ENCODE measurements at places on chromosomes 4 and X.

DNA sequence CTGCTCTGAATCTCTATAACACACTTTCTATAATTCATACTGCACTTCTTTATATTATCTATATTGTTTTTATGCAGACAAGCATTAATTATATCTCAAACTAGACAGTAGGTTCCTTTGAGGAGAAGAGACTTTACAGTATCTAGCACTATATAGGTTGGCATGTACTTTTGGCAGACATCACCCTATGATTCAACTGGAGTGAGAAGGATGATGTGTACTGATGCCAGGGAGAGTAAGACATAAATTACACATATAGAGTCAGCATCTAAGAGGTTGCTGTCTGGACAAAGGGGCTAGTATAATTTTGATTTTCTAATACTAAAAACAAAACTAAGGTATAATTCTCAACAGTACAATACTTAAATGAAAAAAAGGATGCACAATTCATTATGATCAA is 5.1 kb upstream of the RBM41 start:
- no peak for DNase-seq

DNA sequence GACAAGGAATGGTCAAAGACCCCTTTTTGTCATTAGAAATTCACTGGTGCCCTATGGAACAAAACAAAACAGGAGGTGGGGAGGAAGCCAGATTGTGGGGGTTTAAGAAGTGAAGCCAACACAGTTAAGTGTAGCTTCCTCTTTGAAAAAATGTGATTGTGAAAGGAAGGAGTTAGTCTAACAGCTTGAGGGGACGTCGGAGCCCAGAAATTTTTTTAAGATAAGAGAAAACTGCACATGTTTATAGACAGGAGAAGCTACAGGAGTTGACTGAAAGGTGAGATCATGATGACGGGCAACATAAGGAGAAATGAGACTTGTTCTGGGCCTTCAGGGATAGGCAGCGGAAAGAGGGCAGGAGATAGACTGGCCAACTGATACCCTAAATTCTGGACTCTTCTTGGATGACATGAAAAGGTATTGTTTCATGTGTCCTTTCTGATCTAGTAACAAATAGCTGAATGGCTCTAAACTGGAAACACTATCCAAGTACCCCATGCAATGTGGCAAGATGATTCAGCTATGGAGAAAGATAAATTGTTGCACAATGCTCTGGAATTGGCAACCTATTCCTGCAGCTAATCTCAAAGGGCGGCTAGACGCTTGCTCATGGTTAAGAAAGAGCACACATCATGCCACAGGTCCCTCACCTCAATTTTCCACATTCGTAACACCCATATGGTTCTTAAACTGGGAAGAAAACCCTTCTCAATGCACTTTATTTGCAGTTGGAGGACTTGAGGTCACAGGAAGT is 3.7 kb upstream of the HDAC8 start:
- no peak for DNase-seq

- DNase-seq = peak; percentile 46
These were observed 486 bp downstream of the CLCN3 start for GRCh38 chr4:169620880-169621248.

GRCh38 chrX:115023139-115023538 is 5.7 kb upstream of the IL13RA2 start:
- no peak for DNase-seq

DNA sequence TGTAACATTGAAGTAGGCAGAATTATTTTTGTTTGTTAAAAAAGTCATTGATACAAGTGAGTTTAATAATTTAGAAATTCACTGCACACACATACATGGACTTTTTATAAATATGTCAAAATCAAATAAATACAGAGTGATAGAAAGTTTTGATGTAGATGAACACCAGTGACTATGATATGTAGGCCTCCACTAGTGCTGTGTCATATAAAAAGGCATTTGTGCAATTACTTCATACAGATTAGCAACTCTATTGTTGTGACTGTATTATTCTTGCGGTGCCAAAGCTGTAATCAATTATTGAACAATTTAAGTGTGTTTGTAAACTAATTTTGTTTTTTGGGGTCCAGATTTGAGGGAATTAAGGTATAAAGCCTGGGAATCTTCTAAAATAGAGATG is 366.2 kb upstream of the PITX2 start:
- no peak for DNase-seq

- no peak for DNase-seq
These were observed 1.9 kb downstream of the TRIM75 start for GRCh38 chr4:165055601-165056000.

GRCh38 chr4:88054901-88055300 is 47.5 kb downstream of the PKD2 start:
- DNase-seq = no peak

- DNase-seq = peak; percentile 69
These were observed 49.2 kb upstream of the PRSS48 start for GRCh38 chr4:151227731-151228130.

DNA sequence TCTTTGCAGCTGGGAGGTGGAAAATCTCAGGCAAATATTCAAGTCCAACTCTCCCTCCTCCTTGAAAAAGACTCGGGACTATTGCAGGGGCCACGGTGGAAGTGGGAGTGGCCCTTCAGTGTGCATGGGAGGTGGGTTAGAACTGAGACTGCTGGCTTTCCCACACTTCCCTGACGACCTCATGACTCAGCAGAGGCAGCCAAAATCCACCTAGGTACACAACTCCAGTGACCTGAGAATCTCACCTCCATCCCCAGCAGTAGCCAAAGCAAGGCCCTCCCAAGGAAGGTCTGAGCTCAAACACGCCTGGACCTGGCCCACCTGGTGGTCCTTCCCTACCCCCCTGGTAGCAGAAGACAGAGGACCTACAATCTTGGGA is 6.2 kb upstream of the UGT2B17 start:
- no peak for DNase-seq

GRCh38 chr4:77501240-77501639 is 104.4 kb upstream of the CXCL13 start:
- DNase-seq = no peak

DNA sequence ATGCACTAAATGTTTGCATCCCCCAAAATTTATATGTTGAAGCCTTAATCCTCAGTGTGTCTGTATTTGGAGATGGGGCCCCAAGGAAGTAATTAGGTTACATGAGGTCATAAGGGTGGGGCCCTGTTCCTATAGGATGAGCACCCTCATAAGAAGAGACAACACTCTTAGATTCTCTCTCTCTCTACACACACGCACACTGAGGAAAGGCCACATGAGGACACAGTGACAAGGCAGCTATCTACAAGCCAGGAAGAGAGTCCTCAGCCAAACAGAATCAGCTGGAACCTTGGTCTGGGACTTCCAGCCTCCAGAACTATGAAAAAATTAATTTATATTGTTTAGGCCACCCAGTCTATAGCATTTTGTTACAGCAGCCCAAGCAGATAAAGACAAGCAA is 69.3 kb upstream of the NOCT start:
- no peak for DNase-seq

GRCh38 chr4:152534541-152535359 is 1.1 kb downstream of the FBXW7 start:
- DNase-seq = peak; percentile 35

DNA sequence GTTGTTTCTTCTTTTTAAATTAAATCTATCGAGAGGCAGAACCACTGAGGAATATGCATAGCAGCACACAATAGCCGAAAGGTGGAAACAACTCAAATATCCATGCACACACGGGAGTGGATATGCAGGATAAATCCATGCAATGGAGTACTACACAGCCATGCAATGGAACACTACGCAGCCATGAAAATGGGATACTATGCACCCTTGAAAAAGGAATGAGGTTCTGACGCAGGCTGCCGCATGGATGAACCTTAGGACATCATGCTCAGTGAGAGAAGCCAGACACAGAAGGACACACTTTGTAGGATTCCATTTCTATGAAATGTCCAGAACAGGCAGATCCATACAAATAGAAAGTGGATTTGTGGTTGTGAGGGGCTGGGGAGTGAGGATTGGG is 18.4 kb upstream of the P2RY8 start:
- DNase-seq = no peak

GRCh38 chr4:104966349-104967033 is 180.2 kb upstream of the TET2 start:
- peak; percentile 30 for DNase-seq

DNA sequence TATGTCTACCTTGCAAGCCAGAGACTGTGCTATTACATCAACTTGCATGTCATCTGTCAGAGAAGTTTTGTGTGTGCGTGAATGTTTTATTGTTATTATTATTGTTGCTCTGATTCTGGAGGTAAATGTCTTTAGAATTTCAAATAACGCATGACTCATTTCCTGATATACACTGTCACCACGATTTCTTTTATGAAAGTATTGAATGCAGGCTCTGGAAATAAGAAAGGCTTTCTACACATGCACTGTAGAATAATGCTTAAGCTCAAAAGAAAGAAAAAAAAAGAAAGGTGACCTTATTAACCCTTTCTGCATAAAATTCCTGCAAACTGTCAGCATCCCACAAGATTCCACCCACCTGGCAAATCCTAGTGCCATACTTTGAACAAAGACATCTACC is 632.9 kb downstream of the ZNF674 start:
- no peak for DNase-seq

DNA sequence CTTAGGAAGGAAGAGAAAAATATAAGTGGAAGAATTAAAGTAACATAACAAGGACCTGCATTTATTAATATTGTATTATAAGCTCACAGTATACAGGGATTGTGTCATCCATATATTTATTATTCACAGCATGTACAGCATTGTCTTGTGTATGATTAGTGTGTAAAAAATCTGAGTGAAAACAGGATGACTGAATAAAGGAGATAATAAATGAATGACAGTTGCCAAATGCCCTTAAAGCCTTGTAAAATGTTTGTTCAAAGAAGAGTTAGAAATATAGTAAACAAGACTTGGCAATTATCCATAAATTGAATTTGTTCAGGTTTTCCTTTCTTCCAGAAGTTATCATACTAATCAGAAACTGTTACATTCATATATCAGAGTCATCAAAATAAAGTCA is 172.7 kb downstream of the BTC start:
- DNase-seq = no peak

GRCh38 chr4:180696460-180697092 is 1546.6 kb upstream of the TENM3 start:
- DNase-seq = no peak

DNA sequence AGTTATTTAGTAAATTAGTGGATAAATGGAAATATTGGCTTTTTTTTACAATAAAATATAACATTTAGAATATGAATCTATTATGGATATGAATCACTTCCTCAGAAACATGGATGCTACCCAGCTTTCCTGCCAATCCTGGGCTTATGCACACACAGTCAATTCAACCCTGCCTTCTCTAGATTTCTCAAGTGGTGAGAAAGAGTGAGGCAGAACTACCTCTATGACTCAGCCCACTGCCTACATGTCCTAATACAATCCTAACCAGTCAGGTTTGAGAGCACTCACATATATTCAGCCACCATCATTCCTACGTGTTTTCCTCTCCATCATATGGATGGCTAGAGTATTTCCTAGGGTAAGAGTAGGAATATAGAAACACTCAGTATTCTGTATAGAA is 91.1 kb upstream of the ANKRD50 start:
- no peak for DNase-seq

DNA sequence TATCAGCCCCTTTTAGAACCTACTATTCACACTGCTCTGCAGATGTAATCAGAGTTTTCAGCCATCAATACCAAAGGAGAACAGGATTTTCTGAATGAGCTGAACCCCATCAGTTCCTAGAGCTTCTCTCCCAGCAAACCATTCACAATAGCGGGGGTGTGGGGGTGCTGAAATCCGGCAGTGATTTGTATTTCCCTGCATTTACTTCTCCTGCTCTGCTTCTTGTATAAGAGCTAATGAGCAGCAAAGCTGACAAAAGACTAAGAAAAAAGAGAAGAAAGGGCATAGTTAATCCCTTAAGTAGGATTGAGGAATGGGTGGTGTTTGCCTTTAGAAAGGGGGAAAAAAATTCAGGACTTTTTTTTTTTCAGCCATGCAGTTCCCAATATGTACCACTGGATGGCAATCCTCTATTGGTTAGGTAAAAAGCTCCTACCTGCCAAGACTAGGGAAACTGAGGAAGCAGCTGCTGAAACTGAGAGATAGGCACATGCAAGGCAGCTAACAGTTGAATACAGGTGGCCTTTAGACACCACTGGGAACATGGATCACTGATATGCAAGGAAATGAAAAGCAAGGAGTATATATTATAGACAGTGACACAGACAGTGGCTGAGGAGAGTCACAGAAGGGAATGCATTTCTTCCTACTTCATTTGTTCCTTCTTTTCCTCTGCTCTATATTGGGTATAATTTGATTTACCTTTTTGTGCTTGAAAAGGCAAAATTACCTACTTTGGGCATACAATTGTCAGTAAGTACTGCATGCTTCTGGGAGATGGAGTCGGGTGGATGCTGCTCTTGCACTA is 217.9 kb downstream of the HS6ST2 start:
- DNase-seq = no peak

DNA sequence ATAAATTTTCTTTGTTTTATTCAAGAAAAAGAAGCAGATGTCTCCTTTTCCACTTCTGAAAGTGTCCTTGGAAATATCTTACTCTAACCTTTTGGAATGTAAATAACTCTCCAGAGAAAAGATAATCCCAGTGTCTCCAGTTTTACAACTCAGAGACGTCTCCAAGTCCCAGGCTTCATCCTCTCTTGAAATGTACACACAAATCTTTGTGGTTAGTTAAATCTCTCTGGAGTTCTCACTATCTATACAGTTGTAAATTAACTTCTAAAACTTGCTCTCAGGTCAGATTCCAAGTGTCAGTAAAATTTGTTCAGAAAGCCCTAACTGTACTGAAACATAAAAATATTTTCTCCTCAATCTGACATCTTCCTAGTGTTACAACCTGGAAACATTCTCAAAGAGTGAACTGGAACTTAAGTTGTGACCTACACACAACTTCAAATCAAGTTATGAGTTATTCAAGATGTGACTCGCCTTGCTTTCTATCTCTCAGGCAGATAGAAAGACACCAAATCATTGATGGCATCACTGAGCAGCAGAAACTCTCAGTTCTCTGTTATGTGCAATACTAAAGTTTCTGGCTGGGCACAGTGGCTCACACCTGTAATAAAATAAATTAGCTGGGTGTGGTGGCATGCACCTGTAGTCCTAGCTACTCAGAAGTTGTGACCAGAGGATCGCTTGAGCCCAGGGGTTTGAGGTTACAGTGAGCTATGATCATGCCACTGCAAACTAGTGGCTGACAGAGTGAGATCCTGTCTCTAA is 284.2 kb downstream of the RCHY1 start:
- DNase-seq = no peak

- no peak for DNase-seq
These were observed 1.9 kb downstream of the POU4F2 start for GRCh38 chr4:146640465-146641061.

- no peak for DNase-seq
These were observed 169.1 kb upstream of the FTHL17 start for GRCh38 chrX:31240982-31241381.

GRCh38 chr4:156800463-156800862 is 171.1 kb downstream of the PDGFC start:
- DNase-seq = no peak

All from head of caudate nucleus (tissue), 42 donors.